AG04450 (cell line): ENCODE measurements at places on chromosomes 3 and 15.

DNA sequence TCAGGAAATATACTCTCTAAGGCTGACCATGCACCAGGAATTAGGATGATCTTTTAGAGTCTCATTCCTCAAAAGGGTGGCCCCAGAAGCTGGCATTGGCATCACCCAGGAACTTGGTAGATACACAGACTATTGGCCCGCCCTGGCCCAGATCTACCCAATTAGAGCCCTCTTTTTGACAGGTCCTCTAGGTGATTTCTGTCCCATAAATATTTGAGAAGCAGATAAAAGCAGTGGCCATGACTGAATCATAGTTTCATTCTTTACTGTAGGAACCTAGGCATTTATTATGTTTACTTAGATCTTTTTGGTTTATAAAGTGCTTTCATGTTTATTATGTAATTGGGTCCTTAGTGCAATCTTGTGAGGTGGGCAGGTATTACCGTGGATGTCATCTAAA, 7.6 kb downstream of the TLNRD1 start:
- no peak for DNase-seq

DNA sequence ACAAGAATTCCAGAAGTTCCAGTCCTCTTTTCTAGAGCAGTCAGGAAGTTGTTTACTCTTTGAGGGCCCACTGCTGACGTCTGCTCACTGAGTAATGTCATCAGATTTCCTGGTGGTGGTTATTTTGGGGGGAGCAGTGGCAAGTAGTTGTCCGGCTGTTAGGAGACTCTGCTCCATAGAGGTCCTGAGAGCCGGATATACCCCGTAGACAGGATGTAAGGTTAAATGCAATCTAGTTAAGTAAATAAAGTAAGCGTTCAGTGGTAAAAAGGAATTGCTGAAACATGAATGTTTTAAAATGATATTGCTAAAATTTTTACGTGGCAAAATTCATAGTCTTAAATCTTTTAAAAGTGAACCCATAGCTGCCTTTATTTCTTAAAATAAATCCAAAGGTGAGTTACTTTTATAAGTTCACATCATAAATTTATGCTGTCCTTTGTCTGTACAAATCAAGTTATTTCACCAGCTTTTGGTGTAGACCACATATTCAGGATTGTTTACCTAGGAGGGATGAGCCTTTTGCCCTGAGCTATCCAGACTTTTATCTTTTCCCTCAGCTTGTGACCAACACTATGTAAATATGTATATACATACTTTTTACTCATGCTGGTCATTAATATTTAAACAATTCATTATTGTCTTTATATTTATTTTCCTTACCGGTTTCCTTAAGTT, 65.8 kb downstream of the PDE8A start:
- peak; percentile 88 for DNase-seq

DNA sequence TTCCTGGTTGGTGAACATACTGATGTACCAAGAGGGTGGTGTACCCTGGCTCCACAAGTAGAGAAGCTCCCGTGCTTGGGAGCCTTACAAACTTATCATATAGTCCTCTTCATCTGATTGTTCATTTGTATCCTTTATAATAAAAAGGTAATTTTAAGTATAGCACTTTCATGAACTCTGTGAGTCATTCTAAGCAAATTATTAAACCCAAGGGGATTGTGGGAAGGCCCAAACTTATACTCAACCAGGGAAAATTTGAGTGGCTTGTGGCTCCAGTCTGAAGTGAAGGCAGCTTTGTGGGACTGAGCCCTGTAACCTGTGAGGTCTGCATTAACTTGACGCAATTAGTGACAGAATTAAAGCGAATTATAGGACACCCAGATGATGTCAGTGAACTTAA, 29.0 kb downstream of the TTBK2 start:
- DNase-seq, result no peak

DNA sequence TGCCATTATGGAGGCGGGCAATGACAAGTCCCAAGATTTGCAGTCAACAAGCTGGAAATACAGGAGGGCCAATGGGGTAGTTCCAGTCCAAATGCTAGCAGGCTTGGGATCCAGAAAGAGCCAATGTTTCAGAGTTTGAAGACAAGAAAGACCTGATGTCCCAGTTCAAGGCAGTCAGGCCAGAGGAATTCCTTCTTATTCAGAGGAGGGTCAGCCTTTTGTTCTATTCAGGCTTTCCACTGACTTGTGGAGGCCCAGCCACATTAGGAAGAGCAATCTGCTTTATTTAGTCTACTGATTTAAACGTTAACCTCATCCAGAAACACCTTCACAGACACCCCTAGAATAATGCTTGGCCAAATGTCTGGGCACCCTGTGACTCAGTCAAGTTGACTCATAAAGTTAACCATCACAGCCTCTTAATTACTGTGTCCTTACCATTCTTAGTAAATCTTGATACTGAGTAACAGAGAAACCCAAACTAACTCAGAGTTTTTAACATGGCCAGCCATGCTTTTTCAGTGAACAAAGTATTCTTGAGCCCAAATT, 50.9 kb upstream of the NPHP3 start:
- no peak for DNase-seq

- no peak for DNase-seq
Measured at GRCh38 chr3:102753901-102754300, 319.1 kb downstream of the ZPLD1 start.

- DNase-seq, result no peak
Measured at GRCh38 chr15:87940768-87941167, 315.8 kb downstream of the NTRK3 start.

DNA sequence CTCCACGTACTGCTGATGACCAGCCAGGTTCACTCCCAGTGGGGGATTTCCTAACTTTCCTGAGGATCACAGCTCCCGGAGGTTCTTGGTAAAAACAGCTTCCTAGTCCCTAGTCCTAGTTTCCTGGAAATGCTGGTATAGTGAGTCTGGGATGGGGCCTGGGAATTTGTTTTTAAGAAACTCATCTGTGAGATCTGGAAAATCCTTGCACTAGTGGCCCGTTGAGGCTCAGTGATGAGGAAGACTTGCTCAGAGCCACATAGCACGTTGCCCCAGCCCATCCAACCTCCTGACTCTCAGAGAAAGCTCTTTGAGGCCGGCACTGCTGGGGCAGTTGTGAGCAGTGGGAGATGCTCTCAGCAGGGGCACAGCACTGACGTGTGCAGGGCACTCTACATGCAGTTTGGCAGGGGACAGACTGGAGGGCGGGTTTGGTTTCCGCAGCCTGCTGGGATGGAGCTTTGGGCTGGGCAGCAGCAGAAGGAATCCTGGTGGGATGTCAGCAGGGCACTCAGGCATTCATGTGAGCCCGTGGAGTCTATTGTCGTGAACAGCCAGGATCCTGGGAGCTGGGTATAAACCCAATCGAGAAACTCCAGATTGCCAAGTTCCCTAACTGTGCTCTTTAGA, 31.6 kb downstream of the SAXO2 start:
- no peak for DNase-seq

DNA sequence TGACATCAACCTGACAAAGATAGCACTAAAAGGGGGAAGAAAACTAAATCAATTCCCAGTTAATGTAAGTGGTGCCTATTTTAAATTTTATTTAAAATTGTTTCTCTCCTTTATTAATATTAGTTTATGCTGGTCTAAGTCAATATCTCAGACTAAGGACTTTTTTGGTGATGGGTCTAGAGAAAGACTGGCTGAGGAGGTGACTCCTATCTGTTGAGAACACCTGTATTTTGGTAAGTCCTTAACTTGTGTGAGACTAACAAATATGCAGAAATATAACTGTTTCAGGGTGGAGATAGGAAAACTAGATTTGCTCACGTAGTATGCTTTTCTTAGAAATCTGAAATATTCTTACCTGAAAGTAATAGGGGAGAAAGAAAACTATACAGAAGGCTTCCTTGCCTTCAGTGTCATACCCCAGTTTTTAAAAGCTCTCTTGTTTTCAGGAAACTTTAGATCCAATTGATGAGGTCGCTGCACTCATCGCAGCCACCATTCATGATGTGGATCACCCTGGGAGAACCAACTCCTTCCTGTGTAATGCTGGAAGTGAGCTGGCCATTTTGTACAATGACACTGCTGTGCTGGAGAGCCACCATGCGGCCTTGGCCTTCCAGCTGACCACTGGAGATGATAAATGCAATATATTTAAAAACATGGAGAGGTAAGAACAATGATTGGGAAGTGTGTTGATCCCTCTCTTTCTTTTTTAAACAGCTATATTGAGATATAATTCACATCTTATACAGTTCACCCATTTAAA, 138.9 kb downstream of the PDE8A start:
- no peak for DNase-seq

GRCh38 chr3:171459137-171459941, 866 bp downstream of the TNIK start:
- no peak for DNase-seq
